GM12892 (cell line): ENCODE measurements at places on chromosomes 16 and 17.

DNA sequence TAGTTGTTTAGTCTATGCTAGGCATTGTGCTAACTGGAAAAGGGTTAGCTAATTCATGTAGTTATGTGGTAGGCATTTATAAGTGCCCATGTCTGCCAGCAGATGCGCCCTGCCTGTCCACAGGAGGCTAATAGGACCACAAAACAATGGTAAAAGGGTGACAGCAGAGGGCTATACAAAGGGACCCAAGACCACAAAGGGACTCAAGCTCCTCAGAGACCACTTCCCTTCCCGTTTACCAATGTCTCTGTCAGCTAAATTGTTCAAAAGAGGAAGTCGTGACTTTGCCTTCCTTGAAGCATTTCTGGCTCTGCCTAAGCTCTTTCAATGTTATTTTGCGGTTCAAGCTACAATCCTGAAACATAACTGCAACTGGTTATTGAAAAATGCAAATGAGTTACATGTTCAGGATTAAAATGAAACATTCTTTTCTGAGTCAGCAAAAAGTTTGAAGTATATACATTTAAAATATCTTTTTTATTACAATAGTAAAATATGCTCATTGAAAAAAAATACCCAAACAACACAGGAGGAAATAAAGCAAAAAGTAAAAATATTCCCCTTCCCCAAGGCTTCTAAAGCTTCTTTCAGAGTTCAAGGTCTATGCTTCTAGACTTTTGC is 149.2 kb downstream of the MAF start:
- no peak for DNase-seq

DNA sequence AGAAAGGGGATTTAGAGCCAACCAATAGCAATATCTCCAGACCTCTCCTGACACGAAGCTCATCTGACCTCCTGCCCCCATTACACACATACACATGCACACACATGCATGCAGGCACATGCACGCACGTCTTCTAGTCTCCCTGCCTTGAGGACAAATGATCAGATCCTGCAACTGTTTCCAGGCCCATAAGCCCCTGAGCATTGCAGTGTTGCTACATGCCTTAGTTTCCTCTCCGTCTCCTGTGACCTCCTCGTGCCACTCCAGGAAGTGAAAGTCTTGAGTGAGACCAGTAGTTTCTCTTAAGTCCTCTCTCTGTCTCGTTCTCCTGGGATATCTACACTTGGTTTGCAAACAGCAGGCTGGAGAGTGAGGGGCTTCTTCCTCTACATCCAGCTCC is 8.2 kb downstream of the CIITA start:
- no peak for DNase-seq

DNA sequence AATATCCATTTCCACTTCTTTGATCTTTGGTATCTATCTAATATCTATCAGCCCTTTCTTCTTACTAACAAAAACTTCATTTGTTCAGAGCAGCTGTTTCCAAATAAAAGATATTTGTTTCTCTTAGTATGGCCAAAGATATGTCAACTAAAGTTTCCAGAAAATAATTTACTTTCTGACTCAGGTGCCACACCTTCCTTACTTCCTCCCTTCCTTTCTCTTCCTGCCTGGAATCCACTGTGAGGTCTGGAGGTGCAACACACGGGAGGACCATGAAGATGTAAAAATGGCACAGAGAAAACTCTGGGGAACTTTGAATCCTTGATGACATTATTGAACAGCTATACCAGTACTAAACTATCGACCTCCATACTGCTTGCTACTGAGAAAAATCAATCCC is 14.0 kb downstream of the MED13 start:
- DNase-seq = no peak

GRCh38 chr17:5874486-5874885 is 195.7 kb upstream of the WSCD1 start:
- DNase-seq = no peak

GRCh38 chr17:5198472-5198871 is 6.8 kb upstream of the ZNF594 start:
- DNase-seq = no peak

DNA sequence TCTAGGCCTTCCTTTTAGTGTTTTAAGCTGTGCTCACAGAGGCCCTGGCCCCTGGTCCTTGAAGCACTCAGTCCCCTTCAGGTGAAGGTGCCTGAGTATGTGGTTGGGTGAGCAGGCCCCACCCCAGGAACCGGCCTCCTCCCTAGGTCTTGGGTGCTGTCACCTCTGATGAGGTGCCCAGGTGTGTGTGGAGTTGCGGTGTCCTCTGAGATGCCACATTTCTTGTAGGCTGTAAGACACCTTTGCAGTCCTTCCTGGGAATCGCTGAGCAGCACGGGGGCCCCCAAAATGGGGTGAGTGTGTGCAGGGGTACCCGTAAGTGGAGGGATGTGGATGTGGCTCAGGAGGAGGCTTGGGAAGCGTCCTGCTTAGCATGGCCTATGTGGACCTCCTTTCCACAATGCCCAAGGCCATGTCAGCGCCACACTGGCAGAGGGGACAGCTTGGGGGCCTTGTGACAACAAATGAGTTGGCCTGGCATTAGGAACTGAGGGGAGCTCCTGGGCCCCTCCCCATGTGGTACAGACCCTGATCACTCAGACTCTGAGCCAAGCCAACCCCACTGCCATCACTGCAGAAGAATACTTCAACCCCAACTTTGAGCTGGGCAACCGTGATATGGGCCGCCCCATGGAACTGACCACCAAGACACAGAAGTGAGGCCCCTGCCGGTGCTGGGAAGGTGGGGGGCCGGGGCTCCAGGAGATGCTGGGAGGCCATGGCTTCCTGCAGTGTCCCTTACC is 11.2 kb downstream of the CORO6 start:
- DNase-seq = no peak

GRCh38 chr17:80277751-80278671 is 17.4 kb downstream of the RNF213 start:
- DNase-seq = no peak

DNA sequence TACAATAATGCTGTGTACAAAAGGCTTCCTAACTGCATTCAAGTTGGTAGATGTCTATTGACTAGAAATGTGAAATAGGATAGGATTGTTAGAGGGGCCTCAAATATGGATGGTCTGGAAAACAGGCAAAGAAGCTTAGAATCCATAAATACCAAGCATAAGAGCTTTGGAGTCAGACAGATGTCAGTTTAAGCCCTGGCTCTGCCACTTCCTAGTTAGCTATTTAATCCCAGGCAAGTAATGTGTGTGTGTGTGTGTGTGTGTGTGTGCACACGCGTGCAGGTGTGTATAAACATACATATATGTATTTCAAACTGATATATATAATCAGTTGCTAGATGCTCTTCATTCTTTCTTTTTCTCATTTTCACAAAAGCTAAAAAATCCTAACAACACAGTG is 66.7 kb downstream of the MMD start:
- no peak for DNase-seq

- no peak for DNase-seq
Observed at GRCh38 chr17:4156750-4157381, 13.9 kb downstream of the CYB5D2 start.

GRCh38 chr16:23691483-23692189 is 12.9 kb downstream of the PLK1 start:
- DNase-seq = no peak
